ENCODE measurements at places on chromosomes 2 and 18. TPM values are rescaled to one million over a fixed set of nuclear protein-coding genes. Genes with fewer than 3 reads are reported as not detected.
A peak's percentile ranks its signal among the peaks of the same experiment; 100 is the strongest.

The EMX1 gene
- polyA plus RNA-seq: not detected

- no peak overlapping the region for H3K27ac ChIP-seq
- H3K36me3 ChIP-seq: peaks cover 100% of the 10 kb centered on the region
- no peak overlapping the region for H3K4me3 ChIP-seq
- H3K4me1 ChIP-seq: no peaks in the 10 kb centered on the region
- no peaks in the 10 kb centered on the region for H3K27me3 ChIP-seq
Measured at GRCh38 chr2:131132729-131133128, 27.6 kb downstream of the PLEKHB2 start.

DNA sequence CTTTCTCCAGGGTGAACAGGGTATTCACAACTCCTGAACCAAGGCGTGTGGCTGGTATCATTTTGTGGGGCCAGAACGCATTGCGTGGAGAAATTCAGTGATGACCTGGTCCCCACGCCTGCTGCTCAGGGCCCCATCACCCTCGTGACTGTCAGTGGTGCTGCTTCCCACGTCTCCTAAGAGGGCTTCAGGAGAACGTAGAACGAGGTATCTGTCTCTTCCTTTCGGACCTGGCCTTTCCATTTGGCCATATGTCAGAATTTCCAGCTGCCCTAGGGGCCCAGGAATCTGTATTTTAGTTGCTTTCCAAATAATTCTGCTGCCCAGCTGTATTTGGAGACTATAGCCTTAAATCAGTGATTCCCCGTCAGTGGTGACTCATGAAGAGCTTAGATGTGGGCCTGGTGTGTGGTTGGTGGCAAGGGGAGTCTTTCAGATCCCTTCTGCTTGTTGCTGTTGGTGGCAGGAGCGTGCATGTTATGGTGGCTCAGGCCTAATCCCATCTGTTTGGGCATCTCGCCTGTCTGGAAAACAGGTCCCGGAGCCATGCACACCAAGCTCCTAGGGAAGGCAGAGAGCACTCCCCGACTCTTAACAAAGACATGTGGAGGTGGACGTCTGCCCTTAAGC, 56.4 kb downstream of the NPAS2 start:
- no peaks in the 10 kb centered on the region for H3K27me3 ChIP-seq
- no peak overlapping the region for H3K27ac ChIP-seq
- H3K4me1 ChIP-seq: no peaks in the 10 kb centered on the region
- no peak for DNase-seq
- no peak overlapping the region for H3K4me3 ChIP-seq

GRCh38 chr18:59986139-59986538, 86.3 kb downstream of the PMAIP1 start:
- H3K27me3 ChIP-seq: peaks cover 10% of the 10 kb centered on the region
- no peak for DNase-seq
- H3K4me3 ChIP-seq: no peak overlapping the region
- H3K36me3 ChIP-seq: no peaks in the 10 kb centered on the region
- H3K27ac ChIP-seq: no peak overlapping the region

GRCh38 chr18:42024131-42024530, 69.1 kb downstream of the PIK3C3 start:
- peaks cover 36% of the 10 kb centered on the region for H3K36me3 ChIP-seq
- H3K27me3 ChIP-seq: no peaks in the 10 kb centered on the region
- H3K4me1 ChIP-seq: no peaks in the 10 kb centered on the region
- DNase-seq: no peak
- no peak overlapping the region for H3K27ac ChIP-seq

- H3K36me3 ChIP-seq: peaks cover 95% of the 10 kb centered on the region
- H3K4me3 ChIP-seq: no peak overlapping the region
- H3K27ac ChIP-seq: peak overlapping the region; percentile 66
- DNase-seq: no peak
Measured at GRCh38 chr2:144469798-144470197, 50.1 kb downstream of the ZEB2 start.

DNA sequence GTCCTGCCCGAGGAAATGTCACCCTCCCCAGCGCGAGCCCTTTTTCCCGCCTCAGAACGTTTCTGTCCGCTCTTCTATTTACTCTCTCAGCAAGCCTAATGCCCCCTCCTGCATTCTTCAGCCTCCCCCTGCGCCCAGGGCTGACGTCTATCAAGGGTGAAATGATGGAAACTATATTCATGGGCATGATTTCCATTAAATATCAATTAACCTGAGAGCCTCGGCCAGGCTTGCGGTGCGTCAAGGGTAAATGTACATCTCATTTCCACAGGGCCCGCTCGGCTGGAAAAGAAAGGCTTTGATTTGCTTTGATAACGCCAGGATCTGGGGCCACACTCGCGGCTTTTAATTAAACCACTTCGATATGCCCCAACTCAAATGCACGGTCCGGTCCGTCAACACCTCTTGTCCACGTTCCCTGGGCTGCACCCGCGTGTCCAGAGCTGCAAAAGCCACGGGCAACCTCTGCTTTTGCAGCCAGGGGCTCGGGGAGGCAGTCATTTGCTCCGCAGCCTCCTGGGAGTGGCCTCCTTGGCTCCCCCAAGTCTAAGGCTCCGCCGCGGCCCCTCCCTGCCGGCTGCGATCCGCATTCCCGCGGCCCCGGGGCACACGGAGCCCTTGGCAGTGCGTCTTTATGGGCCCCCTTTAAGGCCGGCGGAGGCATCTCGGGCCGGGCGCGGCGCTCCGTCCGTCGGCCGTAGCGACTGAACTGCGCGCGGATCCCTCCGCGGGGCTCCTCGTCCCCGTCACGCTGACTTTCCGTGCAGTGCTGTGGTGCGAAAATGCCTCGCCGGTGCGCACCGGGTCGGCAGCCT, at the start of gene HOXD8:
TSS of gene HOXD8 (plus strand) at position 724 of the 815 bp plus-strand sequence. CDS start 662 bp downstream, outside the sequence.
- peak within 1 kb of the TSS; percentile 56 for H3K4me3 ChIP-seq
- H3K36me3 ChIP-seq: no peaks in the 10 kb centered on the region
- DNase-seq: peak; percentile 27
- peaks cover 10% of the 10 kb centered on the region for H3K4me1 ChIP-seq

The FOXI3 gene
- polyA plus RNA-seq: not detected

The FOXD4L1 gene
- polyA plus RNA-seq: not detected

DNA sequence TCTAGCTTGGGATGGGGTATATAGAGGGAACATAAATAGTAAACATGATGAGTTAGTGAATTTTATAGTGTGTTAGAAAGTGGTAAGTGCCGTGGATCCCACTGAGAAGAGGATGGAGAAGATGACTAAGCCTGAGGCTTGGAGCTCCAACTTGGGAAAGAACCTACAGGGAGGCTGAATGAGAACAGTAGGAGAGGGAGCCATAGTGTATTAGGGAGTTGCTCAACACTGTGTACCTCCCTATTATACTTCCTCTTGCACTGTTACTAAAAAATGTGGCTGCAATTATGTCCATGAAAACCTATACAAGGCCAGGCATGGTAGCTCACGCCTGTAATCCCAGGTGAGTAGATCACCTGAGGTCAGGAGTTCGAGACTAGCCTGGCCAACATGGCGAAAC, 2.9 kb upstream of the SLC19A3 start:
- H3K27ac ChIP-seq: no peak overlapping the region
- no peak overlapping the region for H3K4me3 ChIP-seq
- H3K27me3 ChIP-seq: peaks cover 16% of the 10 kb centered on the region
- no peak for DNase-seq
- H3K4me1 ChIP-seq: peaks cover 6% of the 10 kb centered on the region

- H3K36me3 ChIP-seq: no peaks in the 10 kb centered on the region
- peaks cover 27% of the 10 kb centered on the region for H3K4me1 ChIP-seq
- no peak for DNase-seq
Measured at GRCh38 chr2:203808046-203808750, 59.4 kb upstream of the CTLA4 start.

- peak overlapping the region; percentile 79 for H3K27ac ChIP-seq
- H3K4me1 ChIP-seq: peaks cover 8% of the 10 kb centered on the region
- no peak overlapping the region for H3K4me3 ChIP-seq
- H3K27me3 ChIP-seq: no peaks in the 10 kb centered on the region
- DNase-seq: no peak
Measured at GRCh38 chr2:60779426-60779825, 23.4 kb downstream of the PAPOLG start.

The XRCC5 gene
- 281 TPM for polyA plus RNA-seq

GRCh38 chr2:163269374-163270021, 430.9 kb upstream of the KCNH7 start:
- DNase-seq: no peak
- H3K4me3 ChIP-seq: no peak overlapping the region
- no peak overlapping the region for H3K27ac ChIP-seq
- H3K27me3 ChIP-seq: no peaks in the 10 kb centered on the region

- H3K27ac ChIP-seq: no peak overlapping the region
- H3K27me3 ChIP-seq: no peaks in the 10 kb centered on the region
- H3K36me3 ChIP-seq: no peaks in the 10 kb centered on the region
- DNase-seq: no peak
- H3K4me1 ChIP-seq: no peaks in the 10 kb centered on the region
Measured at GRCh38 chr2:15682354-15682753, 90.7 kb downstream of the DDX1 start.

GRCh38 chr2:38650717-38651116, 15.2 kb upstream of the GALM start:
- DNase-seq: no peak
- no peak overlapping the region for H3K4me3 ChIP-seq
- no peak overlapping the region for H3K27ac ChIP-seq
- H3K27me3 ChIP-seq: no peaks in the 10 kb centered on the region
- peaks cover 42% of the 10 kb centered on the region for H3K4me1 ChIP-seq

The NXPH2 gene
- polyA plus RNA-seq: not detected

DNA sequence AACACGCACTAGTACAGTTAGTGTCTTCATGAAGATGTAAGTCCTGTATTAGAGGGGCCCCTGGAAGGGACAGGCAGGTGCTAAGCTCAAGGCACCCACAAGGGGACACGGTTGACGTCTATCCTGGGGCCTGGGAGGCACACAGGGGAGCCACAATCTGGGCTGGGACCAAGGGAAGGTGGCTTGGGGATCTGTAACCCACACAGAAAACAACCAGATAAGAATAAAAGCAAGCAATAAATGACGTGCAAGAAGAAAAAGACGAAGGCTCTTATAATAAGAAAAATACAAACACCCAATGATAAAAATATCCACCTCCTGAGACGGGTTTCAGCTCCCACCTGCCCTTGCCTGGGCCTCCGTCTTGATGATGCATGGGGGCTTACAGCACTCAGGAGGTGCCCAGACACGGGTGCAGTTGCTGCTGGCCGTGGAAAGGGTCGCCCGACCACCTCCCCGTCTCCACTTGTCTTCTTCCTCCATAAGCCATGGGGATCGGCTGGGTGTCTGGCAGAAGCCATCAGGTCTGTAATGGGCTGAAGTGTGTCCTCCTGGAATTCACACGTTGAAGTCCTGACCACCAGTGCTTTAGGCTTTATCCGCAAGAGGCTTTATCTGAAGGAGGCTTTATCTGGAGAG, 73.9 kb downstream of the TWIST2 start:
- DNase-seq: no peak
- H3K27me3 ChIP-seq: no peaks in the 10 kb centered on the region

- H3K4me1 ChIP-seq: no peaks in the 10 kb centered on the region
- H3K4me3 ChIP-seq: no peak overlapping the region
- H3K27me3 ChIP-seq: no peaks in the 10 kb centered on the region
- peaks cover 41% of the 10 kb centered on the region for H3K36me3 ChIP-seq
- no peak for DNase-seq
- no peak overlapping the region for H3K27ac ChIP-seq
Measured at GRCh38 chr2:85377083-85377482, 22.5 kb downstream of the ELMOD3 start.

DNA sequence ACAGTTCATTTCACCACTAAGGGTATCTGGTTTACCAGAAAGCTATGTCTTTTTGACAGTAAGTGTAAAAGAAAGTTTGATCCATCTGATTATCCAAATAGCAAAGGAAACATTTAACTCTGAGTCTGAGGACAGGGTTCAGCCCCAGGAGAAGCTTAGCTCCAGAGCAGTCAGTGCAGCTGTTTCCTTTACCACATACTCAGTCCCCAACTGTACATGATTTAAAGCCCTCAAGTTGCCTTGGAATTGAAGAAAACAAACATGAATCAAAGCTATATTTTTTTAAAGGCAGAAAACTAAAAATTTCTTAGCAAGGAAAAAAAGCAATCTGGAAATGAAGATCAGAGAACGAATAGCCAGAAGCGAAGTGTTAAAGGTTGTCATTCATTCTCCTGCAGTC, 746.0 kb downstream of the METTL4 start:
- no peaks in the 10 kb centered on the region for H3K4me1 ChIP-seq
- H3K36me3 ChIP-seq: no peaks in the 10 kb centered on the region
- H3K27ac ChIP-seq: no peak overlapping the region
- no peak for DNase-seq

- H3K36me3 ChIP-seq: no peaks in the 10 kb centered on the region
- DNase-seq: no peak
- peaks cover 41% of the 10 kb centered on the region for H3K4me1 ChIP-seq
- no peak within 1 kb of the TSS for H3K27ac ChIP-seq
- peaks cover 46% of the 10 kb centered on the region for H3K27me3 ChIP-seq
- H3K4me3 ChIP-seq: peak within 1 kb of the TSS; percentile 9
Measured at GRCh38 chr2:216632952-216633615, at the start of gene IGFBP2. Gene IGFBP2, plus strand, starts transcription at chr2:216633420. Its CDS starts 104 bp downstream, at chr2:216633524.

DNA sequence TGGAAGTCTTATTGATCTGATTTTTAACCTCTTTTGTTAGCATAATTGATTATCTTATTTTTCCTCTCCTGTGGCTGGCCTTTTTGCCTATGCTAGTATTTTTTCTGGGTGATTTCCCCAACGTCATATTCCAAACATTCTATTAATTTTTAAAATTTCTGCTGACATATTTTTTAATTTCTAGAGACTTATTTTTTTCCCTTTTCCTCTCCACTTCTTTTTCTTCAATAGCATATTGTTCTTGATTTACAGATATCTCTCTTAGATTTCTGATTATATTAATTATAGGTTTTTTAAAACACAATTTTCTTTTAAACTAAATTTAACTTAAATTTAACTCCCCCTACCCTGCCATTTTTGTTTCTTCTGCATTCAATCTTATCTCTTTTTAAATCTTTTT, 47.2 kb upstream of the NR4A2 start:
- DNase-seq: no peak
- H3K4me3 ChIP-seq: no peak overlapping the region
- no peaks in the 10 kb centered on the region for H3K36me3 ChIP-seq
- no peak overlapping the region for H3K27ac ChIP-seq

The WDR33 gene
- 19.6 TPM for polyA plus RNA-seq

DNA sequence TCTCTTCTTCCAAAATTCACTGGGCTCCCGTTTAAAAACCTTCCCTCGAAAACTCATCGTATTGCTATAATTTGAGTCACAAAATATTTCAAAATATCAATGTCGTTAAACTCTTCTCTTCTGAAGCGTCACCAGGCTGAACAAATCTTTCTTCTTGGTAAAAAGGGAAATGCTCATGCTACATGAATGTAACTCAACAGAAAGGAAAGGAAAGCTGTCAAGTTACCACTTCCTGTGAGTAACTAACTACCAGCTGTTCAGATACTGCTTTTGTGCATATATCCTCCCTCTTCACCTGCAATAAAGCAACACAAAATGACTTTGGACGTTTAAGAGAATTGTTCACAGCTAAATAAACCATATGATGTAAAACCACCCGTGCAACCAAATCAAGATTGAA, 95.4 kb downstream of the DOCK10 start:
- peaks cover 94% of the 10 kb centered on the region for H3K4me1 ChIP-seq
- peak overlapping the region; percentile 82 for H3K4me3 ChIP-seq
- peak overlapping the region; percentile 48 for H3K27ac ChIP-seq

DNA sequence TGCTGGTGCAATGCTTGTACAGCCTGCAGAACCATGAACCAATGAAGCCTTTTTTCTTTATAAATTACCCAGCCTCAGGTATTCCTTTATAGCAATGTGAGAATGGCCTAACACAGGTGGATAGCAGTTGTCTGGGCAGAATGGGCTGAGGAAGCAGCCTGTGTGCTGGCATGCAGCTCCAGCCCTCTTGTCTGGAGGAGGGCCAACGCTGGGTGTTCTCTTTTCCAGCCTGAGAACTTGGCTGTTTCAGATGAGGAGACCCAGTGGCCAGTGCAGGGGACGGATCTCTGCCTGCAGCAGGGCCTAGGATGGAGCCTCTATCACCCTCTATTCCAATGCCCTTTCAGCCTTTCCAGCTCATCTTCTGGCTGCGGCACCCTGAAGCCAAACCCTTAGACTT, 58.8 kb downstream of the CTIF start:
- H3K4me1 ChIP-seq: no peaks in the 10 kb centered on the region
- H3K27me3 ChIP-seq: no peaks in the 10 kb centered on the region
- H3K27ac ChIP-seq: no peak overlapping the region
- H3K36me3 ChIP-seq: no peaks in the 10 kb centered on the region
- DNase-seq: no peak

Data from CD14-positive monocyte (primary cell).